Renal cortical epithelial cell (primary cell): ENCODE measurements at places on chromosomes 2 and 18. TPM values are rescaled to one million over a fixed set of nuclear protein-coding genes. Genes with fewer than 3 reads are reported as not detected.

DNA sequence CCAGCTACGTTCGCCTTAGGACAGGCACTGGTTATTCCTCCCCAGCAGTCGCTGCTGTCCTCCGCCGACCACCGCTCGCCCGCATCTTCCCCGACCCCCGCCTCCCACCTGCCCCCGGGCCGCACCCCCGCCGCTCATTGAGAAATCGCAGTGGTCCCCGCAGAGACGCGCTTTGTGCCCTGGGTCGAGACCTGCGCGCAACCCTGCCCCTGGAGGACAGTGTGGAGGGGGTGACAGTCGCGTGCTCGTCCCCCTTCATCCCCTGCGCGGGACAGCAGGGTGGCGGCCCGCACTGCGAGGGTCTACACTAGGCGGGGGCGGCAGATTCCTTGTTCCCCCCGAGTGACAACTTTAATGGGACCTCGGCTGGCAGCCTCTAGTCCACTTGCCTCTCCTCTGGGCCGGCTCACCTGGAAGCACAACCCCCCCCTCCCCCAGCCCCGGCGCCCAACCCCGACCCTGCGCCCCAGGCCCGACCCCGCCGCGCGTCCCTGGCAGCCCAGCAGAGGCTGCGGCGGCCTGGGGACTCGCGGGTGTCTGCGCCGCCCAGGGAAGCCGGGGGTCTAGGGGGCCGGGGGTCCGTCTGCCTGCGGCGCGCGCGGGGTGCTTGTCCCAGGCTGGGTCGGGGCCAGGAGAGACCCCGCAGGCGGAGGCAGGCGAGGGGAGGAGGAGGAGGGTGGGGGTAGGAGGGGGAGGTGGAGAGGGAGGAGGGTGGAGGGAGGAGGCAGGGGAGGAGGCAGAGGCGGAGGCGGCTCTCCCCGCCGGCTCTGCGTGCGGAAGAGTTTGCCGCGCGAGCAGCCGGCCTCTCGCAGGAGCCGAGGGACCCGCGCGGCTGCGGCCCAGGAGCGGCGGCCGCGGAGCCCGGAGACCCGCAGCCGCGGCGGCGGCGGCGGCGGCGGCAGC is at the start of gene NPAS2:
TSS of gene NPAS2 (plus strand) at position 770 of the 903 bp plus-strand sequence. CDS start 84,616 bp downstream, outside the sequence.
- no peak for DNase-seq

ALKAL2 gene
- total RNA-seq, result 3.9 and 12.9 TPM in 2 replicates

DNA sequence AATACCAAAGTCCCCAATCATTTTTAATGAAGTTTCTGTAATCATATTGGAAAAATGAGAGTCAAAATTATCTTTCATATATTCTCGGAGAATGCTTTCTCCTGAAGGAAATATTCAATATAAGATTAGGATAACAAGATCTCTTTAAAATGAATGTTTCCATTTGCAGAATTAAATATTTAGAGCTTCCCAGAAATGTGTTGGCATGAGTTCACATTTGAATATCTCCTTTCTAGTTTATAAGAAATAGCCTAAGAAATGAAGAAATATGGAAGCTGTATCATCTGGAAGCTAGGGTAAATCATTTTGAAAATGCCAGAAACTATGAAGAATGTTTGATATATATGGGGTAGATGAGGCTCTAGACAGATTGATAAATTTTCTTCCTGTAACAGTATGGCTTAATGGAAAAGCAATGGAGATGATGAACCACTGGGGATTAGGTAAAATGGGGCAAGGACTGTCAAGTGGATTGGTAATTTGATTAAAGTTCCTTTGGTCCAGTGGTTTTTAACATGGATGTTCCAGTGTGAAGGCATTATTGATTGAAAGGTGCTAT is 184.6 kb upstream of the ZNF804A start:
- no peak for DNase-seq

GRCh38 chr18:40325988-40326387 is 1629.0 kb upstream of the PIK3C3 start:
- no peak for DNase-seq

GRCh38 chr2:15081356-15081755 is 448.8 kb downstream of the LRATD1 start:
- DNase-seq, result no peak

GRCh38 chr2:870426-870825 is 80.2 kb upstream of the SNTG2 start:
- no peak for DNase-seq

DNA sequence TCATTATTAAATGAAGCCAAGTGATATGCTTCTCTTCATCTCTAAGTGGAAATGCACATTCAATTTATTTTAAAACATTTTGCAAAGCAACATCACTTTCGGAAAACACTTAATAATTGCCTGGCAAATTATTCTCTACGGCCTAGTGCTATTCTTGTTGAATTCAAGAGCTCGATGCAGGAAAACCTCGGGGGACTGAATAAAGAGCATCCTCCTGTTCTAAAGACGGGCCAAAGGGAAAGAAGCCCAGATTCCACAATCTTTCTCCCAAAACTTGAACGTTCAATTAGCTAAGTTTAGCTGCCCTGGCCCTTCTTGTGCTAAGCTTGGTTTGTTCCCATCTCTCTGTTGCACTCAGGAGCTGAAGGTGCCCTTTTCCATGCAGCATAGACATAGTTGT is 23.2 kb upstream of the SEH1L start:
- no peak for DNase-seq

DNA sequence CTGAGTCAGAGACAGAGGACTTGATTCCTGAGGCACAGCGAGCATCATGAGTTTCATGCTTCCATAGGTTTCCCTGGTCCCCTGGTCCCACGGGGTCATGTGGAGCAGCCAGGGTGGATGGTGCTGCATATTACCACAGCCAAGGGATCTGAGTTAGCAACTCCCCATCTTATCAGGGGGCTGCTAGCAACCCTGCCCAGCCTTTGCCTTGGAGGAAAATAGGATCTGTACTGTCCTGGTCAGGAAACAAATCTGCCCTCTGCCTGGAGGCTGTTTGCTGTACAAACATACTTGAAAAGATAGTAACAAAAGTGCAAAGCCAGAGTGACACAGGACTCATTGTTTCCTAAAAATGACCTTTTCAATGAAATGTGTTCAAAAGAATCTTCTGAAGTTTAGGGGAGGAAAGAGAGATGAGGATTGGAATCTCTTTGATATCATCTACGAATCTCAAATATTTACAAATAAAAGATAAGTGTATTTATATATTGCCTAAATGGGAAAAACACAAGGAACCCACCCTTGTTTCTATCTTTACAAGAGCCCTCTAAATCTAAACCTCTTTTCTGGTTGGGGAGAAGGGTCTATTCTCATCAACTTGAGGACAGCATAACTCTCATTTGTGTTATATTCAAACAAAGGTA is 194.8 kb downstream of the CD226 start:
- no peak for DNase-seq

COL4A3 gene
- 1.7 and 30.8 TPM in 2 replicates for total RNA-seq

SERPINB2 gene
- total RNA-seq, result 0.17 TPM in 1 of 2 replicates, not detected in the other

RFX8 gene
- not detected in 2 replicates for total RNA-seq

GRP gene
- total RNA-seq, result not detected in 2 replicates

- DNase-seq, result no peak
Observed at GRCh38 chr2:220450846-220451245, 823.4 kb downstream of the SLC4A3 start.

ATP9B gene
- total RNA-seq, result 24.1 and 39.7 TPM in 2 replicates
